C1 segment of cervical spinal cord (tissue), 14 donors: ENCODE measurements at places on chromosomes 3 and 15.

GRCh38 chr15:31848621-31849020 lies 181.7 kb upstream of the CHRNA7 start:
- DNase-seq, result no peak

DNA sequence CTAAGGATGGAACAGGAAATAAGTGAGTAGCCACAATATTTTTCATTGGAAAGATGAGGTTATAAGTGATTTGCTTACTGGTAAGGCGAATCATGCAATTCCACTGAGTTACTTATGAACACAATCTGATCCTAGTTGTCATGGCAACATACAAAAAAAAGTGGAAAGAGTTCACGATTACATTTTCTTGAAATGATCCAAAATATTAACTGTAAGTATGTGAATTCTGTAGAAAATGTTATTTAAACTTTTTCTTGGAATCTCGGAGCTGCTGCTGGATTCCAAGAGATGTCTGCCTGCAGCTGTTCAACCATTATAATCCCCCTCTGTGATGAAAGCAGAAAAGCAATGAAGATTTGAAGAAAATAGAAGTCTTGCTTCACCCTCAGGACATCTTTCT lies 120.5 kb downstream of the KBTBD8 start:
- no peak for DNase-seq

GRCh38 chr3:96083610-96084009 lies 730.8 kb upstream of the EPHA6 start:
- DNase-seq, result no peak

DNA sequence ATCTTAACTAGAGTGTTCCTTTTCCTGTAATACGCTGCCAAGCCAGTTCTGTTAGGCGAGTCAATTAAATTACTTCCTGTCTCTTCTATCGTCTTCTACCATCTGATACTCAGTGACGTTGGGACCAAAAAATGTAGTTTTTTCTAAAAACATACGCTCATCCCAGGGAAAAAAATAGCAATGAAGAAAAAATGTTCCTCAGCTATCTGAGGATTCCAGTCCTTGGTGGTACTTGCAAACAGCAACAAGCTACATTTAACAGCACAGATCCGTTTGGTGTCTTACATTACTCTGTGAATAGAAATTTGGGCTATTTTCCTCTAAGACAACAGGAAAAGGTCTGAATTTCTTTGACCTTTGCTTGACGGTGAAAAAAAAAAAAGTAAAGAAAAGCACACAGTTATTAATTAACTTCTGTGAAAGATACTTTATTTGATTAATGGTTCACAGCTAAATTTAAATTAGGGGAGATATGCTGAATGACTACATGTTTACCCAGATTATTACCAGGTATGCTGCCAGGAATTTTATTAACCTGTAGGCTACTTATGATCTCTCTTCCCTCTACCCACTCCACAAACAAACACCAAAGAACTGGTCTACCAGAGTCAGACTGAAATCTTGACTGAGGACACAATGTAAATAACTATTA lies 254.4 kb upstream of the ZPLD1 start:
- DNase-seq, result no peak

DNA sequence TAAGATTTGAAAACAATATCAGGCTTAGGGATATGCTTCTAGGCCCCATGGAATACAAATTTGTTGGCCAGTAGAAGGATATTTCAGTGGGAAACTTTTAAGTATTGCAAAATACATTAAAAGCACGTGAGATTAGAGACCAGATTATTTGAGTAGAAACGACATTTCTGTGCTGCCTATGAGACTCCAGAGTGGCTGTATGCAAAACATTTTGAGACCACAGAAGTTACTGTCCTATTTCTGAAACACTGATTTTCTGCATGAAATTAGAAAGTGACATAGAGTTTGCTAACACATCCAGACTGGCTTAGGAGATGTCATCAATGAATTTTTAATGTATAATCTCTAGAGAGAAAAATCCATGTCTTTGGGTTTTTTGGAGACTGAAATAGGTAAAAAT lies 99.8 kb downstream of the KCNH8 start:
- DNase-seq, result no peak

DNA sequence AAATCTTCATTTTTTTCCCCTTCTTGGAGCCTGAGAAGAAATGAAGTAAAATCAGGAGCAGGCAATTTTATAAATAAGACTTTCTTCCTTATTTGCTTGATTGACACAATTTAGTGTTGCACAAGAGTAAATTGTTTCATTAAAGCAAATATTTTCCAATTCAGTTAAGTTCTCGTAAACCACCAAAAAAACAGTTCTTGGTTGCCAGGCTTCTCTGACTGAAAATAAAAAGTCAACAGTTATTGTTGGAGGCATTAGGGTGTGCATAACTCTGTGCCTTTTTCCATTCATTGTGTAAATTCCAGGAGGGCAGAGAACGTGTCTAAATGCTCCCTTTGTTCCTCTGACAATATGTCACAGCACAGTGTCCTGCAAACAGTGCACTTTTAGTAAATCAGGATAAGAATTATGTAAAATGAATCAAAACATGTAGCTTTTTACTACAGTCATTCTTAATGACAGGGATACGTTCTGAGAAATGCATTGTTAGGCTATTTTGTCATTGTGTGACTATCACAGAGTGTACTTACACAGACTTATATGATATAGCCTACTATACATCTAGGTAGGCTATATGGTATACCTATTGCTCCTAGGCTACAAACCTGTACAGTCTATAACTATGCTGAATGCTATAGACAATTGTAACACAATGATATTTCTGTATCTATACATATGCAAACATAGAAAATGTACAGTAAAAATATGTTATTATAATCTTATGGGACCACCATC lies at the start of gene CP:
TSS of gene CP (minus strand) at position 47 of the 735 bp plus-strand sequence. CDS start at position 10, 37 bp downstream.
- no peak for DNase-seq

GRCh38 chr15:81312790-81313543 lies 11.0 kb downstream of the STARD5 start:
- no peak for DNase-seq

DNA sequence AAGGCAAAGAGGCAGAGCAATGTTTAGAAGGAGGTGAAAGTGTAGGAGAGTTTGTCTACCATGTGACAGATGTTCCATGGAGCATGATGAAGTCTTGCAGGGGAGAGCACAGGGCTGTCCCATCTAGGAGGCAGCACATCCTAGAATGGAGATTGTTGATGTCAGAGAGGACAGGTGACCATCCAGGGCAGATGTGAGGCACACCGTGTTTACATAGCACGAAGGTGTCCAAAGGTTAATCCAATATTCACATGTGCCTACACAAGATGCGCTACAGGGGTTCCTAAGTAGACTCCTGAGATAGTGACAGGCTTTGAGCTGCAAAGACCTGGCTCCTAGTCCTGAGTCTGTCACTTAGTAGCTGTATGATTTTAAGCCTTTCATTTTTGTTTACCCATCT lies 219.3 kb upstream of the SLCO3A1 start:
- DNase-seq, result no peak

DNA sequence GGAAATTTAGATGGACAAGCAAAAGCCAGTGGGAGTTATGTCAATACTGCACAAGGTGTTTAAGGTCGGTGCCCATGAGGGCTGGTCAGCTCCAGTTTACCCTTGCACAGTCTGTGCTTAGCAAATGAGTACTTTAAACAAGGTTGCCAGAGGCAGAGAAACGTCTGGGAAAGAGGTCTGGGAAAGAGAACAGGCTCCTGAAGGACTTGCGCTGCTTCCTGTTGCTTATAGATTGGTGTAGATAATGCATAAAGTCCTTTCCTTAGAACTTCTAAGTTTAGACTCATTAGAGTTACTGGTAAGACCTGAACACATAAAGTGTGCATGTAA lies 162.6 kb upstream of the P2RY1 start:
- no peak for DNase-seq

- DNase-seq, result no peak
These were observed 79.1 kb downstream of the FOXP1 start for GRCh38 chr3:71504250-71505036.

- no peak for DNase-seq
These were observed 55.0 kb upstream of the LCTL start for GRCh38 chr15:66620744-66621344.

GRCh38 chr3:128133273-128133883 lies 9.8 kb upstream of the RUVBL1 start:
- DNase-seq, result no peak

DNA sequence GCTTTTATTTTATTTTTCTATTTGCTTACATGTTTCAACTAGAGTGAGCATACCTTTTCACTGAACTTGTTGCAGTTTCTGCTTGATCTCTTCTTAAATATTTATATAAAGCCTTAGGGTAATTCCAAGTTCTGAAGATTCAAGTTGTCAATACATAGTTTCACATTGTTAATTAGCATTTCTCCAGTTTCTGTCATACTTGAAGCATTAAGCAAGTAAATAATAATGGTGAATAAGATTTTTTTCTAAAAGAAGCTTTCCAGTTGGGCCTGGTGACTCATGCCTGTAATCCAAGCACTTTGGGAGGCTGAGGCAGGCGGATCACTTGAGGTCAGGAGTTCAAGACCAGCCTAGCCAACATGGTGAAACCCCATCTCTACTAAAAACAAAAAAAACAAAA lies 53.9 kb downstream of the CALML4 start:
- DNase-seq, result no peak

DNA sequence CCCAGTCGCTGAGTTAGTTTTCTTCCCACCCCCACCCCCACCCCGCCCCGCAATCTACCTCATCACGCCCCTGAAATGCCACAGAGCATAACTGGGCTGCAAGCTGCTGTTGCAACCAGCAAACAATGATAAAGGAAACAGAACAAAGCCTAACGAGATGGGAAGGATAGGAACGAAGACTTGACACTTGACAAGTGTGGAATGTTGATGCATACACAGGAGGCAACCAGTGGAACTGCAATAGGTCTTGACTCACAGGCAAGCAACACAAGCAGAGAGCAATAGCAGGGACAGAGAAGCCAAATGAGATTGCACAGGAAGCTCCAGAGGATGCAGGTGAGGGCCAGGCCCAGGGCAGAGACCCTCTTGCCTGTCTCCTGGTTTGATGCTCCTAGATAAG lies 225.9 kb downstream of the IGSF11 start:
- DNase-seq, result no peak

DNA sequence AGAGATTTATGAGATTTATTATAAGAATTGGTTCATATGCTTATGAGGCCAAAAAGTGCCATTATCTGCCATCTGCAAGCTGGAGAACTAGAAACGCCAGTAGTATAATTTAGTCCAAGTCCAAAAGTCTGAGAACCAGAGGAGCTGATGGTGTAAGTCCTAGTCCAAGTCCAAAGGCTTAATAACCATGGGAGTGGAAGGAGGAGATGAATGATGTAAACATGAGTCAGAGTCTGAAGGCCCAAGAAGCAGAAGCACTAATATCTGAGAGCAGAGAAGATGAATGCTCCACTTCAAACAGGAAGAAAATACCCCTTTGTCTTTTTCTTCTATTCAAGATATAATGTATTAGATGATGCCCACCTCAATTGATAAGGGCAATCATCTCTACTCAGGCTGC lies 185.7 kb downstream of the CGGBP1 start:
- DNase-seq, result no peak

GRCh38 chr3:50316657-50317242 lies 5.8 kb downstream of the HYAL2 start:
- no peak for DNase-seq

- DNase-seq, result peak; percentile 23
These were observed 6.2 kb upstream of the TLR9 start for GRCh38 chr3:52231502-52232278.

DNA sequence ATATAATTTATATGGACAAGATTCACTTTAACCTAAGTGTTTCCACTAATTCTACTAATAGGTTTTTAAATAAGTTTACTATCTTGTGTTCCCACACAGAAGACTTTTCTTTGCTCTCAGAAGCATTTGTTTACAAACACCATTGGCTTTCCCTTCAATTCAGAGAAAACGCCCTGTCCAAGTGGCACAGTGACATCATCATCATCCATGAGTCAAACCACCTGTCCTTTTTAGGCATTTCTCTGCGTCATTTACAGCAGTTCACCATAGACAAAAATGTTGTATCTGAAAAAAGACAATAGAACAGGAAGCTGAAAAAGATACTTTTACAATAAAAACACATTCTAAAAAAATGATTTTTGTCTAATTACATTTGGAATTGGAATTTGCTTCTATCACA lies 9.3 kb upstream of the BCL2L10 start:
- no peak for DNase-seq
